NCI-H69 (cell line): ENCODE measurements at places on chromosomes 7 and 10.

- DNase-seq, result peak; percentile 76
Observed at GRCh38 chr7:23220690-23221305, 25.8 kb upstream of the GPNMB start.

- no peak for DNase-seq
Observed at GRCh38 chr10:92042541-92042940, 119.0 kb downstream of the BTAF1 start.

- DNase-seq, result no peak
Observed at GRCh38 chr10:121645696-121646095, 47.5 kb upstream of the FGFR2 start.

DNA sequence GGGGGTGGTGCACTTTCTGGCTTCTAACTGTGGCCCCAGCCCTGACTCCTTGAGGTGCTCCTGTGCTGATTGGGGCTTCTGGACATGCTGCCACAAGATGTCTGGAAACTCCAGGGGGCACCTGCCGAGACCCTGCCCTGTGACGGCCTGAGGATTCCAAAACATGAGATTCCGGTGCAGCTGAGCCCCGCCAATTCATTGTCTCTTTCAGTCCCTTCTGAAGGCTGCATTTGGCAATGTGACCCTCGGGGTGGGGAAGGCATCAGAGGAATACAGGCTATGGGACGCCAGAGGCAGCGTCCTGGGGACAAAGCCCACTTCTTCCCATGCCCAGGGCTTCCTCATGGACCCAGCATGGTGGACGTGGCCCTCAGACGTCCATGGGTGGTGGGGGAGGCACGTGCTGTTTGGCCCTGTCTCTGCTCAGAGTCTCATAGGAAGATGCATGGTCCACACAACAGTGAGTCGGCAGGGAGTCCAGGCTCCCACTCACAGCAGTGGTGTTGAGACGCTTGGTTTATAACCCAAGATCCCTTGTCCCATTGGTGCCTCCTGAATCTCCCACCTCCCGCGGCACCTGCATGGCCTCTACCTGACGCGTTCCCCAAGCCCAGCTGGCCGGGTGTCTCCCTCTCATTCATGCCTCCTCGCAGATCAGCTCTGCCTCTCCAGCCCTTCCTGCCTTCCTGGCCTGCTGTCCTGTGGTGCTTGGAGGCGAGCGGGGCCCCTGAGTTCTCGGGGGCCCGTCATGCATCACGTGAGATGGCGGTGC, 129.9 kb downstream of the WDR37 start:
- no peak for DNase-seq
